Fibroblast of skin of back (primary cell): ENCODE measurements at places on chromosomes 1 and 21.

DNA sequence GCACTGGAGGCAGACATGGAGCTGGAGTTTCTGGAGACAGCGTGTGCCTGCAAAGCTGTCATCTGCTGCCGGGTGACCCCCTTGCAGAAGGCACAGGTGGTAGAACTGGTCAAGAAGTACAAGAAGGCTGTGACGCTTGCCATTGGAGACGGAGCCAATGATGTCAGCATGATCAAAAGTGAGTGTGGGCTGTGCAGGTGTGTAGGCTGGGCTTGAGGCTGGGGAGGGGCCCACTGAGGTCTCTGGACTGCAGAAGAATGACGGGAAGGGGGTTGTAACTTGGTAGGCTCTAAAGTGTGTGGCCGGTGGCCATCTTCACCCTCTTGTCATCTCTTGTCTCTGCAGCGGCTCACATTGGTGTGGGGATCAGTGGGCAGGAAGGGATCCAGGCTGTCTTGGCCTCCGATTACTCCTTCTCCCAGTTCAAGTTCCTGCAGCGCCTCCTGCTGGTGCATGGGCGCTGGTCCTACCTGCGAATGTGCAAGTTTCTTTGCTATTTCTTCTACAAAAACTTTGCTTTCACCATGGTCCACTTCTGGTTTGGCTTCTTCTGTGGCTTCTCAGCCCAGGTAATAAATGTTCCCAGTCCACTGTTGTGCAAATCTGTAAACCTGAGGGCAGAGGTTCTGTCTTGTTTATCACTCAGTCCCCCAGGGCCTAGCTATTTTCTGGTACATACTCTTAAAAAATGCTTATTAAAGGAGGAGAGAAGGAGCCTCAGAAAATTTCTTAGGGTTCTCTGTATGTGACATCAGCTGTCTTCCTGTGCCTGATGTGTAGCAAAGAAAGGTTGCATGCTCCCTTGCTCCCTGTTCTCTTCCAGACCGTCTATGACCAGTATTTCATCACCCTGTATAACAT lies 19.9 kb downstream of the ATP8B2 start:
- DNase-seq, result peak; percentile 53

- no peak for DNase-seq
Measured at GRCh38 chr1:35181790-35182455, 11.0 kb downstream of the SFPQ start.

DNA sequence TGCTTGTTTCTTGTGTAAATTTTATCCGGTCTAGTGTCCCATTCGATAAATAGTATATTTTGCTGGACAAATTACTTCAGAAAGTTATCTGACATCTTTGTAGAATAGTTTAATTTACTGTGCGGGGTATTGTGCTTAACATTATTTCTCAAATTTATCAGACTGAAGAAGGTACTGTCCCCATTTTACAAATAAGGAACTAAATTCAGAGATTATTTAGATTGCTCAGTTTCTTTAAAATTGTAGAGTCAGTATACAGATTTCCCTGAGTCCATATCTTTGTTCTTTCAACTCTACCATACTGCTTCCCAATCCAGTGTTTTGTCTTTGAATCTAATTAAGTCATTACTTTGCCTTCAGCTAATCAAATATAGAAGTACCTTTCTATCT lies 6.4 kb downstream of the ATP5PB start:
- no peak for DNase-seq

GRCh38 chr1:220327106-220327505 lies 54.9 kb upstream of the RAB3GAP2 start:
- DNase-seq, result no peak

DNA sequence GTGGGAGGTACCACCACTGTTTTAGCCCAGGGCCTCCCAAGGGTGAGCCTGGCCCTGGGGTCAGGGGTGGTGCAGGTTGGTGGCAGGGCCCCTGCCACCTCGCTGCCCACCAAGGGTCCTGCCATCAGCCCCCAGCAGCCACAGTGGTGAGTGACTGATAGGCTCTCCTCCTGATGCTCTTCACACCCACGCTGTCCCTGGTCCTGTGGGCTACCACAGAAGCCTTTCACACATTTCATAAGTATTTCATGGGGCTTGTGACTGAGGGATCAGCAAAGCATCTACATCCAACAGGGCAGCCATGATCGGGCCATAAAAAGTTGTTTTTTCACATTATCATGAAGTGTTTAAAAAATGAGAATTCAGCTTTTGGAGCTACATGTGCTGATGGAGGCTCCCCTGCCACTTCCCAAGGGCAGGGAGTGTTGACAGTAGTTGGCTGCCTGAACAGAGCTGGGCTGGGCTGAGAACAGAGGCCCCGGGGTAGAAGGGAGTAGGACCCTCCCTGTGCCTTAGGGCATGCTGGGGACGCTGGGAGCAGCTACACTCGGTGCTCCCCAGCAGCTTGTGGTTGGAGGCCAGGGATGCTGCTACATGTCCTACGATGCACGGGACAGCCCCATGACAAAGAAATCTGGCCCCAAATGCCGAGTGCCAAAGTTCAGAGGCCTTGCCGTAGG lies 73.1 kb upstream of the TMEM51 start:
- DNase-seq, result no peak

DNA sequence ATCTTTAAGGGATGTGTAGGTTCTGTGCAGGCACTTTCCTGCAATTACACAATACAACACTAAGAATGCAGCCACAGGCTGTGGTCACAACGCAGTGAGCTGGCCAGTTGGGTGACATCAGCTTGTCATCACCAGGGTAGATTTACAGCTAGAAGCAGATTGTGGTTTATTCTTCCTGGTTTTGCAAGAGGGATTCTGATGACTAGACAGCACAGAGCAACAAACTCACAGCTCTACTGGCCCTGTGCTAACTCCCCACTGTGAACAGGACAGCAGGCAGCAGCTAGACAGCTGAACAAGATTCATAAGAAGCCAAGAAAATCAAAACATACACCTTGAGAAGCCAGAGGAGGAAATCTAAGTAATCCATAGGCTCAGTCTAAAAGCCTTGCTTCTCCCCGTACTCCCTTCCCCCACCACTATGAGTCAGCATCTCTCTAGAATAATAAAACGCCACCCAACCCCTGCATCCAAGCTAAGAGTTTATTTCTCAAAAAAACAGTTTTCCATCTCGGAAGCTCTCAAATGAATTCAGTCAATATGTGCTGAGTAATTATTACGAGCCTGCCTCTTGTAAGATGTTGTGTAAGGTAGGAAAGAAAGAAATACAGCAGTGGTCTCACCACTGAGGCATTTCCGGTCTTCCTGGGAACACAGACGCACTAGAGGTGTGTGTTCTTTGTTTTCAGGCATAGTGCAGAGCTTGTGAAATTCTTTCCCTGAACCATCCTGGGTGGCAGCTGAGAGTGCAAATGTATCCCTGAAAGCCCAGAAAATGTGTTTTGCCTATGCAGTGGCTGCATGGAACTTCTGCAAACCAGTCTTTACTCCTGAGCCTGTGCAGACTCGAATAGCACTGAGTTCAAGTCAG lies 162.8 kb downstream of the NTPCR start:
- DNase-seq, result peak; percentile 100

DNA sequence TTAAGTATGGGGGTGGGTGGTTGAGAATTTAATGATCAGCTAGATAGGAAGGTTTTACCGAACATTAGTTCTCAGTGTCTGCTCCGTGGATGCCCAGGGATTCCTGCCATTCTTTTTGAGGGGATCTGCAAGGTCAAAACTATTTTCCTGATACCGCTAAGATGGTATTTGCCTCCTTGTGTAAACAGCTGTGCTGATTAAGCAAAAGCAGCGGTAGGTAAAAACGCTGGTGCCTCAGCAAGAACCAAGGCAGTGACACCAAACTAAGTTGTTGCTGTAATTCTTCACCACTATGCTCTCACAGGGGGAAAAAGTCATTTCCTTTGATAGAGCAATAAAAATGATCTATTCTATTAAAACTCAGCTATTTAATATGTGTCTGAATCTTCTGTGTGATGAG lies 229.0 kb downstream of the FMN2 start:
- DNase-seq, result no peak

GRCh38 chr1:20823845-20824244 lies 36.7 kb upstream of the HP1BP3 start:
- DNase-seq, result no peak

GRCh38 chr1:242738702-242739645 lies 214.5 kb upstream of the PLD5 start:
- no peak for DNase-seq

- peak; percentile 77 for DNase-seq
Measured at GRCh38 chr1:23555270-23555985, 3.9 kb downstream of the ID3 start.

DNA sequence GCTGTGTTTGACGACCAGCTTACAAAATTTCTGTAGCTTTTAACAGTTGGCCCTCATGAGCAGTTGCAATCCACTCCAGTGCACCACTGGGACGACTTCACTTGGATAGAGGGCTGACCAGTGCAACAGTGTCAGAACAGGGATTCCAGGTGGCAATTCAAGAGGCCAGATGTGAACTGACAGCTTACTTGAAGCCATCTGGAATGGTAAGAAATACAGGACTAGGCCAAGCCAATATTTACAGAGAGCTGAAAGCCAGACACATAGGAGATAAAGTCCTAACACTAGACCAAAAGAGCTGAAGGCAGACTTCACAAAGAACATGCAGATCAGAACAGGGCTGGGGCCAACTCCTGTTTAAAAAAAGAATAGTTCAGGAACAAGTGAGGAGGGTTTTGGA lies 93.5 kb upstream of the NFIA start:
- no peak for DNase-seq

- no peak for DNase-seq
Measured at GRCh38 chr1:199510314-199510713, 517.2 kb upstream of the NR5A2 start.

DNA sequence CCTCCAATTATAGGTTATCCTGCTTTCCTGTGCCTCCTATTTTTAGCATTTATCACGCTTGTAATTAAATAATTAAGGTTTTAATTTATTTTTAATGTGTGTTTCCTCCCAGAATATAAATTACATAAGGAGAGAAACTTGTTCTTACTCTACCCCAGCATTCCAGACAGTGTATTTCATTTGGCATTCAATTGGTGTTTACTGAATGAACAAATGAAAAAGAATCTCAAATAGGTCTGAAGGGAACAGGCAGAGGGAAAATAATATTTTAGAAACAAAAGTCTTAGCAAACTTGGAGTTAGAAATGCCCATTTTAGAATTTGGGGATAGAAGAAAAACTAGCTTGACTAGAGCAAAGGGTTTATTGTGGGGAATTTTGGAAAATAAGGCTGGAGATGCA lies 9.9 kb upstream of the RSRP1 start:
- DNase-seq, result peak; percentile 56

- peak; percentile 100 for DNase-seq
Measured at GRCh38 chr1:203558064-203558760, 64.3 kb downstream of the OPTC start.

GRCh38 chr1:232597721-232598120 lies 32.2 kb downstream of the SIPA1L2 start:
- no peak for DNase-seq

DNA sequence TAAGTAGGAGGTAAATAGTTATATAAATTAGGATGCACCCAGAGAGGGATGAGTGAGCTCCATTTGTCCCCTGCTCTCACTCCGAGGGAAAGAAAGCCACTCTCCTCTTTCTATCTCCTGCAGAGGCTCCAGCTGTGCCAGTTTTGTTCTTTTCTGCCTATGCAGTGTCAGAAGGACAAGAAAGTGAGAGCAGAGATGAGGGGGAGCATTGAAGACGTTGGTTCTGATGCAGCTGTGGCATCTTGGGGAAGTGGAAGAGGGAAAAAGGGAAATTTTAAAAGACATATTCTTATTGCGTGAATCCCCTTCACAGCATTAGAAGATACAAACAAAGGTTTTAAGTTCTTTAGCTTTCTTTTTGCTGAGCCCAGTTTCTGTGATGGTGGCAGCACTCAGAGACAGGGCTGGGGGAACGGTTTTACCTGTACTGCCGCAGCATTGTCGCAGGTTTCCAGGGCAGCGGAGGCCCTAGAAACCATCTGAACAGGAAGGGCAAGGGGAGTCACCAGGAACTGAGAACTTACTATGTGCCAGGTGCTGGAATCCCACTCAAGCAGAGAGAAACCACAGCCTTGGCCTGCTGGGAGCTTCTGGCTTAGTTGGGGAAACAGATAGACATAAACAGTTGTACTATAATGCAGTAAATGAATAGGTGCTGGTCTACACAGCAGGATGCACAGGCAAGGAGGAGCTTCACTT lies 44.9 kb upstream of the USP24 start:
- no peak for DNase-seq

- peak; percentile 77 for DNase-seq
Measured at GRCh38 chr1:156281281-156281680, 1.3 kb downstream of the SMG5 start.

- DNase-seq, result no peak
Measured at GRCh38 chr1:197235355-197235754, 32.7 kb upstream of the CRB1 start.

DNA sequence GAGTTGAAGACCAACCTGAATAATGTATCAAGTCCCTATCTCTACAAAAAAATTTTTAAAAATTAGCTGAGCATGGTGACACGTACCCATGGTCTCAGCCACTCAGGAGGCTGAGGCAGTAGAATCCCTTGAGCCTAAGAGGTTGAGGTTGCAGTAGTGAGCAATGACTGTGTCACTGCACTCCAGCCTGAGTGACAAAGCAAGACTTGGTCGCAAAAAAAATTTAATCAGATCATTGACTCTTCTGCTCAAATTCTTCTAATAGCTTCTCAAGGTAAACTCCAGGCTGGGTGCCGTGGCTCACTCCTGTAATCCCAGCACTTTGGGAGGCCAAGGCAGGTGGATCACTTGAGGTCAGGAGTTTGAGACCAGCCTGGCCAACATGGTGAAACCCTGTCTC lies 85.9 kb upstream of the PUM1 start:
- DNase-seq, result no peak

GRCh38 chr1:66397192-66397591 lies 136.8 kb upstream of the SGIP1 start:
- no peak for DNase-seq

GRCh38 chr1:15073799-15074308 lies 79.7 kb upstream of the TMEM51 start:
- DNase-seq, result no peak

GRCh38 chr1:37765916-37766664 lies 1.2 kb upstream of the EPHA10 start:
- no peak for DNase-seq

- no peak for DNase-seq
Measured at GRCh38 chr1:236147068-236147467, 4.7 kb downstream of the GPR137B start.

DNA sequence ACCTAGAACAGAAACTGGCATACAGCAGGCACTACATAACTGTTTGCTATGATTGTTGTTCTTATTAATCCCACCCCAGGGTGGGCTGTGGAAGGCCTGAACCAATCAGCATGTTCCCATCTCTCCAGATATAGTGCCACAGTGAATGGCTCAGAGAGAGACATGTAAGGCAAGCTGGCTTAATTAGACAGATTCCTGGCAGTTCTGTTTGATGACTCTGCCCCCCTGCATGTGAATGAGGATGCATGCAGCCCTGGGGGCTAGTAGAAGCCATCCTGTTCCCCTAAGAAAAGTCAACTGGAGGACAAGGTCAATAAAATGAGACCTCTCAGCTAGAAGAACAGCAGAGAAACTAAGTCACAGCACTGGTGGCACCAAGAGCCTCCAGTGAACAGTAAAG lies 130.3 kb downstream of the GLIS1 start:
- peak; percentile 36 for DNase-seq
